ENCODE measurements at places on chromosomes 5 and 9. TPM values are rescaled to one million over a fixed set of nuclear protein-coding genes. Genes with fewer than 3 reads are reported as not detected.

Gene INSL6
- total RNA-seq: not detected

Gene KIF20A
- total RNA-seq: 59.1 TPM

DNA sequence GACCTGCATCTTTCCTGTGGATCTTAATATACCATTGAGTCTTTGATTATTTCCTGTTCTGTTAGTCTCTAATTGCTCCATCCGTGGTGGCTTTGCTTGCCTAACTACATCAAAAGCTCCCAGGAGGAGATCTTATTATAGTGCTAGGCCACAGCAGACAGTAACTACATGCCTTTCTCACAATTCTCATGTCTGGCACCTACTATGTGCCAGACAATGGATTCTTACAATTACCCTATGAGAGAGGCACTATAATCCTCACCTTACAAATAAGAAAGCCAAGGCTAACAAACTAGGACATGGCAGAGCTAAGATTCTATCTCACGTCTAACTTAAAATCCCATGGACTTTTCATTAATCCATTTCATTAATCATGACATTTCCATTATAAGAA lies 70.3 kb upstream of the TARS1 start:
- DNase-seq: no peak
- no peak overlapping the region for H3K27ac ChIP-seq
- no peaks in the 10 kb centered on the region for H3K27me3 ChIP-seq
- H3K4me1 ChIP-seq: no peaks in the 10 kb centered on the region
- H3K36me3 ChIP-seq: no peaks in the 10 kb centered on the region
- H3K4me3 ChIP-seq: no peak overlapping the region

DNA sequence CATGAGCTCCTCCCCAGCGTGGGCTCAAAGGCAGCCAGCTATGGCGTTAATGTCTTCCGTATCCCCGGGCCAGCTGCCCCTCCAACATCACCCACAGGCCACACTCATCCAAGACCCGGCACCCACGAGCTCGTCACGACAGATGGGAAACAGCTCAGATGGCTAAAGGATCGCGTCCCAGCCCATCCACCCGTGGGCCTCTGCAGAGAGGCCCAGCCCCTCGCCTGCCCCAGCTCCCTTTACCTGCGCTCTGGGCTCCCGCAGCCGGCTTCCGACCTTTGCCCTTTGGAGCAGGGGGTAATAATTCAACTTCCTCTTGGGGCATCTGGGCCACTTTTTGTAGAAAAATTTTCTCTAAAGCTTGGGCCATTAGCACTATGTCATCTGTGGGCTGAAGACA lies 16.5 kb downstream of the BRD3 start:
- H3K27me3 ChIP-seq: no peaks in the 10 kb centered on the region
- DNase-seq: no peak

GRCh38 chr9:136409557-136410455 lies 608 bp downstream of the ENTR1 start:
- DNase-seq: peak; percentile 53
- H3K27ac ChIP-seq: peak overlapping the region; percentile 97
- peak overlapping the region; percentile 90 for H3K4me3 ChIP-seq
- peaks cover 51% of the 10 kb centered on the region for H3K4me1 ChIP-seq
- H3K27me3 ChIP-seq: no peaks in the 10 kb centered on the region
- H3K36me3 ChIP-seq: peaks cover 54% of the 10 kb centered on the region

DNA sequence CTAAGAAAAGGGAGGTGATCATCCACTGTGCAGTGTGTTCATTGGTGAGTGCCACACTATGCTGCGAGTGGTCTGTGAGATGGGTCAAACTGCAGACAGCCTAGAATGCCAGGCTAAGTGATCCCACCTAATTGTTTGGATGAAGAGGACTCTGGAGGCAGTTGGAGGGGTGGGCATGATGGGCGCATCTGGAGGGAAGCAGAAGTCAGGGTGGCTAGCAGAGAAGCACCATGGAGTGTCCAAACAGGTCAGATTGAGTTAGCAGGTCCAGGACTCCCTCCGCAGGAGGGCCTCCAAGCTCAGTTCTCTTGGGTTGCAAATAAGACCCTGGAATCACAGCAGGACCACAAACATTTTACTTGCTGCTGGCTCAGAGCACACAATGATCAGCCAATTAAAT lies 19.9 kb upstream of the ANGPTL2 start:
- H3K4me3 ChIP-seq: no peak overlapping the region
- H3K4me1 ChIP-seq: no peaks in the 10 kb centered on the region
- no peaks in the 10 kb centered on the region for H3K36me3 ChIP-seq
- no peak for DNase-seq

- no peaks in the 10 kb centered on the region for H3K36me3 ChIP-seq
- no peak overlapping the region for H3K27ac ChIP-seq
- no peaks in the 10 kb centered on the region for H3K27me3 ChIP-seq
- no peaks in the 10 kb centered on the region for H3K4me1 ChIP-seq
- H3K4me3 ChIP-seq: no peak overlapping the region
- no peak for DNase-seq
These were observed 75.9 kb upstream of the SEMA6A start for GRCh38 chr5:116650544-116650943.

- peaks cover 43% of the 10 kb centered on the region for H3K4me1 ChIP-seq
- H3K27me3 ChIP-seq: no peaks in the 10 kb centered on the region
These were observed 147.8 kb downstream of the AOPEP start for GRCh38 chr9:94874316-94874715.

DNA sequence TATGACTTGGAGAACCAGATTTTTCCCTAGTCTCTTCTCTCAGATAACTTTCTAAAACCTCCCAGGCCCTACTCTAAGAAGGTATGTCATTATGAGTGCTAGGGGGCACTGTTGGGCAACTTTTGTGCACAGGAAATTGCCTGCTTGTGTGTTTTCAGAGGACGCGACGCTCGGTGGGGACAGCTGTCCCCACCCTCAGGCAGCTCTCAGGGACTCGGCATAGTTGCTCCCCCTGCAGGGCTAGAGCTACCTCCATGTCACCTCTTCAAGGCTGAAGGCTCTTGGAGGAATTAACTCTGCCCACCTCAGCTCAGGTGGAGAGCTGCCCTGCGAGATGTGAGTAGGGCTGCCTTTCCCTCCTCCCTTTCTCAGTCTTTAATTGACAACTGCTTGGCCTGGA lies 10.2 kb upstream of the TIFAB start:
- no peak overlapping the region for H3K4me3 ChIP-seq
- H3K27ac ChIP-seq: no peak overlapping the region
- H3K36me3 ChIP-seq: no peaks in the 10 kb centered on the region
- H3K27me3 ChIP-seq: peaks cover 28% of the 10 kb centered on the region

All from activated naive CD8-positive, alpha-beta T cell treated with anti-CD3 and anti-CD28 coated beads for 36 hours (primary cell).